ENCODE measurements at places on chromosomes 2 and 18. TPM values are rescaled to one million over a fixed set of nuclear protein-coding genes. Genes with fewer than 3 reads are reported as not detected.

DAPL1 gene
- not detected for total RNA-seq

SPTBN1 gene
- total RNA-seq = 52.6 TPM

CCT7 gene
- 696 TPM for total RNA-seq

- H3K27ac ChIP-seq = no peak overlapping the region
- peaks cover 11% of the 10 kb centered on the region for H3K4me1 ChIP-seq
- peaks cover 3% of the 10 kb centered on the region for H3K27me3 ChIP-seq
- peak; percentile 88 for DNase-seq
- H3K36me3 ChIP-seq = no peaks in the 10 kb centered on the region
These were observed 94.7 kb upstream of the ARHGAP15 start for GRCh38 chr2:143034292-143035074.

PTPRN gene
- total RNA-seq = 0.07 TPM

GLI2 gene
- 0.14 TPM for total RNA-seq

DNA sequence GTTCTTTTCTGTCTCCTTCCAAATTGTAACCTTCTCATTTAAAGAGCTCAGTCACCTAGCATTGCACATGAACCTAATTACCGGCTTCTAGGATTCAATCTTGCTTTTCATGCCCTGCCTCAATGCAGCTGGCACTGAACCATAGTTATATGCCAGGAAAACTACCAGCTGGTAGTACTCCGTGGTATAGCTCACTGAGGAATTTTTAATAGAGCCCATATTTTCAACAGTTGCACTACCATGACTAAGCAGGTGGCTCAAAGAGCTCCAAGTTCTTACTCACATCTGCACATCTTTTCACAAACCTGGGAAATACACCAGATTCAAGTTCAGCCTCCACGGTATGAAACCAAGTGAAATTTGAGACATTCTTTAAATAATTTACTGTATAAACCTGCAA is 363.5 kb downstream of the GRB14 start:
- no peak overlapping the region for H3K4me3 ChIP-seq
- H3K4me1 ChIP-seq = no peaks in the 10 kb centered on the region
- no peak overlapping the region for H3K27ac ChIP-seq

TXNDC2 gene
- not detected for total RNA-seq

- H3K4me3 ChIP-seq = no peak overlapping the region
- H3K27me3 ChIP-seq = no peaks in the 10 kb centered on the region
- H3K27ac ChIP-seq = no peak overlapping the region
- H3K36me3 ChIP-seq = peaks cover 13% of the 10 kb centered on the region
- DNase-seq = no peak
These were observed 188.2 kb downstream of the LDLRAD4 start for GRCh38 chr18:13406736-13407135.

GRCh38 chr2:215811409-215812345 is 201.7 kb downstream of the MREG start:
- DNase-seq = no peak
- H3K27ac ChIP-seq = no peak overlapping the region
- no peaks in the 10 kb centered on the region for H3K36me3 ChIP-seq
